Esophagus squamous epithelium (tissue), 5 donors: ENCODE measurements at places on chromosomes 7 and 10.

- DNase-seq, result no peak
Observed at GRCh38 chr7:8702807-8703206, 269.4 kb downstream of the NXPH1 start.

- DNase-seq, result no peak
Observed at GRCh38 chr10:17113889-17114540, 15.6 kb downstream of the CUBN start.

DNA sequence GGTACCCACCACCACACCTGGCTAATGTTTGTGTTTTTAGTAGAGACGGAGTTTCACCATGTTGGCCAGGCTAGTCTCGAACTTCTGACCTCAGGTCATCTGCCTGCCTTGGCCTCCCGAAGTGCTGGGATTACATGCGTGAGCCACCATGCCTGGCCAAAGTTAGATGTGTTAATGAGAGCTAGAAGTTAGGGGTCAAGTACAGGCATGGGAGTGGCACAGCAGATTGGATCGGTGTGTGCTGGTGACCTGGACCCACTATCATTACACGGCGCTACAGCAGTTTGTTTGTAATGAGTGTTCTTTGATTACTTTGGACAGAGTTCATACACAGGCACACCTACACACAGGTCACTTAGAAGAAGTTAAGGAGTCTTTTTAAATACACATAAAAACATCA, 36.7 kb downstream of the DNAJB6 start:
- no peak for DNase-seq

- no peak for DNase-seq
Observed at GRCh38 chr10:115164220-115164619, 71.1 kb downstream of the ATRNL1 start.

- DNase-seq, result no peak
Observed at GRCh38 chr10:28355376-28355775, 52.5 kb upstream of the MPP7 start.

DNA sequence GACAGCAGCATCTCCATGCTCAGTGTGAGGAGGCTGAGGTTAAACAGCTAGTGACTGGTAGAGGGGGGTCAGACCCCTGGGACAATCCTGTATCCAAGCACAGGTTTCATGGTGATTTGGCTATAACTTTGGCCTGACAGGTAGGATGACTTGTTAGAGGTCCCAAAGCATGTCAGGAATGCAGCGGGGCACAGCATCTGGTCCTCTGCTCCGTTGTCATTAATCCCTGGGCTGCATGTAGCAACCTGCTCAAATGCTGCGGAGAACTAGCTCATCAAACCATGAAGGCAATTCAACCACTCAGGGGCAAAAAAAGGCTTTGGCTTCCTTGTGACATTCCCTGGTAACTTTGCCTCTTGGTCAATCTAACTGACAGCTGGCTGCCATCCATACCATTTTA, 26.8 kb downstream of the WNT2 start:
- DNase-seq, result no peak

GRCh38 chr10:85784792-85785191, 581.8 kb downstream of the GRID1 start:
- DNase-seq, result no peak

- no peak for DNase-seq
Observed at GRCh38 chr7:46695051-46695708, 774.1 kb upstream of the IGFBP3 start.

- DNase-seq, result no peak
Observed at GRCh38 chr10:34489411-34489810, 325.7 kb downstream of the PARD3 start.

GRCh38 chr7:2970861-2971260, 72.8 kb downstream of the CARD11 start:
- DNase-seq, result no peak

- DNase-seq, result no peak
Observed at GRCh38 chr7:30594048-30594539, 584 bp upstream of the GARS1 start.

GRCh38 chr7:8178353-8178752, 83.6 kb downstream of the ICA1 start:
- no peak for DNase-seq

GRCh38 chr10:120691625-120692024, 159.5 kb upstream of the WDR11 start:
- no peak for DNase-seq

GRCh38 chr7:132145466-132145865, 430.8 kb downstream of the PLXNA4 start:
- DNase-seq, result no peak

DNA sequence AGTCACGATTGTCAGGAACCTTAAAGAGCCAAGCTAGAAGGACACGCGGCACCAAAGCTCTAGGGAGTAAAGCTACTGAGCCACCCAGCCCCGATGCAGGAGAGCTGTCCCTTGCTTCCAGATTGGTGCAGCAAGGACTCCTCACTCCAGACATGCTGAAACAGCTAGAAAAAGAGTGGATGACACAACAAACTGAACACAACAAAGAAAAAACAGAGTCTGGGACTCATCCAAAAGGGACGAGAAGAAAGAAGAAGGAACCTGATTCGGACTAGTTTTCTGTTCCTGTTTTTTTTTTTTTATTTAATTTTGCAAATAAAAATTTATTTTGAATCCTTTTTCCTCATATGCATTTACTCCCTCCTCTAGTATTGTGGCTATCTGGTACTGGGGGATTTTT, 11.4 kb upstream of the HKDC1 start:
- no peak for DNase-seq

GRCh38 chr10:43122826-43123225, 15.4 kb upstream of the CSGALNACT2 start:
- DNase-seq, result no peak

DNA sequence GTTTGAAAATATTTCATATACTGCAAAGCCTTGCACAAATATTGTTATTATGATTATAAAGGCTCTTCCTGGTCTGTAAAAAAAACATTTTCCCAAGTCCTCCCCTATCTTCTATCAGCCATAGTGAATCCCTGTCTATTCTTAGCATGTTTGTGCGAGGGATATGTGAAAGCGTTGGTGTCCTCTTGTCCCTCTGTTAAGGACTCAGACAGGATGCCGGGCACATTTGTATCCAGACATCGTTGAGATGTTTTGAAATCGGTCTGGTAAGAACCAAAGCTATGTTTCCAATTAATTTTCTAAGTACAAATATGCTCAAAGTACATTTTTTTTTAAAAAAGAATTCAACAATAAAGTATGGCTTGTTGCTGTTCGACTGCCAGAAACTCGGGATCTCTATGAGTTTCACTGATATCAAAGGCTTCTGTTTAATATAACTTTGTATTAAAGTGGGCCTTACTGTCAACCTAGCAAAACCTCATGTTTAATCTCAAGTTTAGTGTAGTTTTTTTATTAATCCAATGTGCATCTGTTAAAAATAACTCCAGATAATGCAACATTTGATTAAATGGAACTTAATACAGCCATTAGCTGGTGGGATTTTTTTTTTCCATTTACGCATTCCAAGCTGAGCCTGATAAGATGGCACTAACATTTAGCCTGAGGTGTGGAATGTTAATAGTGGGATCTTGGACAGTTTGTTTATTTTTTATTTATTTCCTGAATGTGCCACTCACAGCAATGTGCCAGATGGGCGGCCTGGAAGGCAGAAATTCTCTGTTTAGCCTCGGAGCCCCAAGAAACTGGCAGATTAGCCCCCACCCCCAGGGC, 754.3 kb downstream of the LRMDA start:
- DNase-seq, result no peak

DNA sequence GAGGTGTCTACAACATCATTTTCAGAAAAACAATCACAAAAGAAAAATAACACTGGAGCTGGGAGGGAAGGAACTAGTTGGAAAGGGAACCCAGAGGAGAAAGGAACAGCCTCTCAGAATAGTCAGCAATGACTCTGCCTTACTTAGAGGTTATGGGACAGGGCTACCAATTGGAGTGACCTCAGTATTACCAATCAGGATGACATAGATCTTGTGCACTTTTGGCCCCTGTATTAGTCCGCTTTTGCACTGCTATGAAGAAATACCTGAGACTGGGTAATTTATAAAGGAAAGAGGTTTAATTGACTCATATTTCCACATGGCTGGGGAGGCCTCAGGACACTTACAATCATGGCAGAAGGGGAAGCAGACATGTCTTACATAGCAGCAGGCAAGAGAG, 99.7 kb upstream of the SDK1 start:
- no peak for DNase-seq

DNA sequence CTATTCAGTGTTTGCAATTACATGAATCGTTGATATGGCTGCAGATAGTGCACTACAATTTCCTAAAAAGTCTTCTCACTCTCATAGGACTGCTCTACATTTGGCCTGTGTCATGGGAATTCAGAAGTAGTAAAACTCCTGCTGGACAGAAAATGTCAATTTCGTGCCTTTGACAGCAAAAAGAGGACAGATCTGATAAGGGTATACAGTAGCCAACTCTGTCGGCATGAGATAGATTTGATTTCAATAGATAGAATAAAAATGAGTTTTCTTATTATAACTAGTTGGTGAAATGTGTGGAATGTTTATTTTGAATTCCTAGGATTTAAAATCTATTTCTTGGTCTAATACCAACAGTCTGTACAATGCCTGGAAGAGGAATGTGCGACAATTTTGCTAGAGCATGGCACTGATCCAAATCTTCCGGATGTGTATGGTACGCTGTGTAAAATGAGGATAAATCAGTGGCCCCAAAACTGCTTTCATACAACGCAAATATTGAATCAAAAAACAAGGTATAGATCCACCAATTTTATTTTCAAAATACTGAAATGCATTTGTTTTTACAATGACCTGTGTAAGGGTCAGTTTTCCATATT, 133.5 kb upstream of the CDK13 start:
- DNase-seq, result no peak

DNA sequence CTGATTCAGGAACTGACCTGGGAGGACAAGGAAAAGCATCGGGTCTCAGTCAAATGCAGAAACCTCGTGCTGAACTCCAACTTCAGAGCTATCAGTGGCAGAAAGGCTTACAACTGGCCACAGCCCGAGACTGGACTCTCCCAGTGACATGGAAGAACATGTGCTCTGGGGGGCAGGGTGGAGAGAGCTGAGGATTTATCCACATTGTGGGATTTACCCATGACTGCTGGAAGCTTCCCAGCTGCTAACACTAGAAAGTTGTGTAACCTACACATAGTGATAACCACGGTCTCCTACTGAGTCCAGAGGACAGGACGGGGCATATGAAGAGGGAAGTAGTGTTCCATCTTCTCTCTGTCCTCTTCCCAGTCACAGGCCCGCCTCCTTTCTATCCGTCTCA, 103.4 kb downstream of the ITIH5 start:
- no peak for DNase-seq

GRCh38 chr7:149456506-149457421, 4.1 kb downstream of the ZNF777 start:
- no peak for DNase-seq

GRCh38 chr10:59020502-59020901, 155.9 kb upstream of the PHYHIPL start:
- DNase-seq, result no peak

DNA sequence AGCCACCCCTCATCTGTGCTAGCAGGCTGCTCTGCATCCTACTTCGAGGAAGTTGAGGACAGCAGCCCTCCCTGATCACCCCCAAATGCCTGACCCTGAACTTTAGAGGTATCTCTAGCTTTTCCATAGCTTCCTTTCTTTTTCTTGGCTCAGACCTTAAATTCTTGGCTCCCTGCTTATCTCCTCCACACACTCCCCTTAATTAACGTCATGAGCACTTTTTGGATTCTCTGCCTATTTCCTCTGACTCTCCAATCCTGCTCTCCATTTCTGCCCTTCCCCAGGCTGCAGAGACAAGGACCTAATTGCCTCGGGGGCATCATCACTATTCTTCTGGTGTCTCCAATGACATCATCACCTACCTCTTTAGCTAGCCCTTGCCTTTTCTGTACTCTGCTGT, 40.8 kb upstream of the SEC61G start:
- DNase-seq, result no peak

- no peak for DNase-seq
Observed at GRCh38 chr10:68955355-68955831, 577 bp upstream of the DDX21 start.

DNA sequence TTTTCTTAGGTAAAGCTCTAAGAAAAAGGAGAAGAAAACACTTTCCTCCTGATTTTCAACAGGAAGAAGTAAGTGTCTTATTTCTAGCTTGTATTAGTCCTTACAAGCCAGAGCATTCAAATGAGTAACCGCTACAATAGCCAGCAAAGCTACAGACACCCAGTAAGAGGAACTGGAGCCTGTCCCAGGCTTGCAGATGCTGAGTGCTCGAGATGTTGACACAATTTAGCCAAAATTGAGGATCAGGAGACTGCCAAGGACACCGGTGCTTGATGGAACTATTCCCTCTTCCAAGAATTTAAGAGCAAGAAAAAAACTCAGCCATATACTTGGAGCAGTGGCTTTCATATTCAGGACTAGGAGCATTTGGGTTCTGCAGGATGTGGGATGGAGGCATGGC, 149.3 kb upstream of the DPP6 start:
- DNase-seq, result no peak

DNA sequence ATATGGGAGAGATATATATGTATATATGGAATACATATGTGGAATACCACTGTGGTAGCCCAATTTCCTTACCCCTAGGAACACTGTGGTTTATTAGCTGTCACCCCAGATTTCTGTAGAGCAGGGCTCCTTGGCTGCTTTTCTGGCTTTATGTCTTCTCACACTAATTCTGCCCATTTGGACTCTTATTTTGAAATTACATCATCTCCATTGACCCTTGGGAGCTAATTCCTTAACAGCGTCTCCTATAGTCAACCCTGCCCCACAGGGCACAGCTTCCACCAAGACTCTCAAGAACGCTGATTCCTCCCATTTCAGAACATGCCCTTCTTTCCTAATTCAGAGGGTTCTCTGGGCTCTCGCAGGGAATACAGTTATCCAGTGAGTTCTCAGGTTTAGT, 55.4 kb upstream of the TARP start:
- no peak for DNase-seq

GRCh38 chr10:1247598-1248261, 191.5 kb downstream of the WDR37 start:
- DNase-seq, result no peak

DNA sequence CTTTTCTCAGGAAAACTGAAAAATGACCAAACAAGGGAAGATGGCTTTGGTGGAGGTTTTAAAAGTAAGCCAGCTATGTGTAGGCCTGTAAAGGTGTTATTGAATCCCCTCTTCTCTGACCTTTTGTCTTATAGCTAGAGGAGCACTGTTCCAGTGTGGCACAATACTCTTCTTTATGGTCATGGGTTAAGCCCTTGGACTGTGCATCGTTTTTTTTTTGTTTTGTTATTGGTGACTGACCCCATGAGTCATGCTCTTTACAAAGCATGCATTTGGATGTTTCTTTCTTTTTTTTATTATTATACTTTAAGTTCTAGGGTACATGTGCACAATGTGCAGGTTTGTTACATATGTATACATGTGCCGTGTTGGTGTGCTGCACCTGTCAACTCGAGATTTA, 19.6 kb upstream of the FAM25A start:
- no peak for DNase-seq
